Activated T-cell treated with anti-CD3 and anti-CD28 coated beads, Interleukin-2, amount 50 U/mL, for 48 hours (primary cell): ENCODE measurements at places on chromosomes 3 and 15.

DNA sequence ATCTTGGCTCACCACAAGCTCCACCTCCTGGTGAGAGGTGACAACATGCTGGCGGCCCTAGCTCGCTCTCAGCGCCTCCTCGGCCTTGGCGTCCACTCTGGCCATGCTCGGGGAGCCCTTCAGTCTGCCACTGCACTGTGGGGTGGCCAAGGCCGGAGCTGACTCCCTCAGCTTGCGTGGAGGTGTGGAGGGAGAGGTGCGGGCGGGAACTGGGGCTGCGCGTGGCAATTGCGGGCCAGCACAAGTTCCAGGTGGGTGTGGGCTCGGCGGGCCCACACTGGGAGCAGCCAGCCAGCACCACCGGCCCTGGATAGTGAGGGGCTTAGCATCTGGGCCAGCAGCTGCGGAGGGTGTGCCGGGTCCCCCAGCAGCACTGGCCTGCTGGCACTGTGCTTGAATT is 275.7 kb upstream of the P2RY1 start:
- no peak for DNase-seq

GRCh38 chr3:50164984-50165909 is 10.1 kb downstream of the SEMA3F start:
- DNase-seq = no peak

GRCh38 chr3:129961141-129961541 is 13.4 kb upstream of the TRH start:
- DNase-seq = no peak

DNA sequence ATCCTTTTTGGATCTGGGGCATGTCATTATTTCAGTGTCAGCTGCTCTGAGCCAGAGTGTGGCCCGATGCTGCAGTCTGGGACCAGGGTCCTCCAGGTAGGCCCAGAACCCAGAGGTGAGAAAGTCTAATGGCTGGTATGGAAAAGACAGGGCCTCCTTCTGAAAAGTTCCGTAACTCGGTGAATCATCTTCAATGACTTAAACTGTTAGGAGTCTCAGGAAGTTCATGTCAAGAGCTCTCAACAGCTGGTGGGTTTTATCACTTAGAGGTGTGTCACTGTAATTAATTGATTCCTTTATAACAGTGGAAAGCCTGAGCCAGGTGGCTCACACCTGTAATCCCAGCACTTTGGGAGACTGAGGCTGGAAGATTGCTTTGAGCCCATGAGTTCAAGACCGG is 28.5 kb upstream of the PDE8A start:
- no peak for DNase-seq

GRCh38 chr3:47578691-47579632 is at the start of gene CSPG5:
CSPG5 (minus strand) TSS chr3:47578865; CDS start chr3:47578693, 172 bp downstream.
- DNase-seq = peak; percentile 38

DNA sequence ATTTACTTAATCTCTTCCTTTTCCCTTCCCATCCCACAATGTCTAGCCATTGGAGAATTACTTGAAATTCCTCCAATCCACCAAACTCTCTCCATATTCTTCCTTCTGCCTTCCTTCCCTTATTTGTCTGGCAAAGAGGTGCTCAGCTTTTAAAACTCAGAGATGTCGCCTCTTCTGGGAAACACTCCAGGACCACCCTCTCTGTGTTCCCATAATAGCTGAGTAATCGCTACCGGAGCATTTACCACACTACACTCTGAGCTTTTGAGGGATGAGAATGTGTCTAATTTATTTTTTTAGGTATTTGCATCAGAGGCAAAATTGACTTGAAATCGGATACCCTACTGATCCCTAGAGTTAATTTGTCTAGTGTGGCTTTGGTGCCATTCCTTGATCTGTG is 245.7 kb upstream of the TPRG1 start:
- DNase-seq = no peak

DNA sequence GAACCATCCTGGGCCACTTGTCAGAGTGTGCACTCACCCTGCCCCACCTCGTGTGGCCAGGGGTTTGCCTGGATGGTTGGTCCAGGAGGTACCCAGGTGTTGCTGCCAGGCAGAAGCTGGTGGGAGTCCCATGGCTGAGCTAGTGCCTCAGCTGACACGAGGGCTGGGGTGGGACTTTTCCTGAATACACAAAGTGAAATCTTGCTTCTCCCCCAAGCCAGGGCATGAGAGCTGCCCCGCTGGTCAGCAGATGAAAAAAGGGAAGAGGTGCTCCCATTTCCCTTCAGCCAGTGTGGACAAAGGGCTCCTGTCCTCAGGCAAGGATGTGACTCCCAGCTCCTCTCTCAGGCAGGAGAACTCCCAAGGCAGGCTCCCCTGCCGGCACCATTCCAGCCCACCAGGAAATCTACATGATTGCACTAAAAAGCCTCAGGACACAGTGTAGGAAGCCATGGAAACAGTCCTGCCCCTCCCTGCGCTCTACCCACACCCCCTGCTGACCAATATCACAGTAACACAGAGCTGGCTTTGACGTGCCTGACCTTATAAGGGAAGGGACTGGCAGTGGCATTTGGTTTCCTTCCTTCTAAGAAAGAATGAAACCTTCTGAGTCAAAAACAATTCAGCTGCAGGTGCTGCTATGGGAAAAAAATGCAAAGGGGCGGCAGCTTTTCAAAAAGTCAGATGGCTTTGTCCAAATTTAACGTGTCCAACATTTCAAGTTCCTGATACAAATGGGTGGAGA is 33.9 kb downstream of the MYO5C start:
- DNase-seq = peak; percentile 75
